ENCODE measurements at places on chromosomes 11 and 22. TPM values are rescaled to one million over a fixed set of nuclear protein-coding genes. Genes with fewer than 3 reads are reported as not detected.

The PCSK7 gene
- total RNA-seq, result 57.7 TPM

The IPO7 gene
- 65.6 TPM for total RNA-seq

The APOL6 gene
- total RNA-seq, result 2.8 TPM

The PACS1 gene
- total RNA-seq, result 131 TPM

The UBQLN3 gene
- 283 TPM for total RNA-seq

The LYVE1 gene
- total RNA-seq, result 7.5 TPM

The GSTT2 gene
- not detected for total RNA-seq

The CD3D gene
- not detected for total RNA-seq

All from testis (tissue), 5 donors.